ENCODE measurements at places on chromosomes 11 and 22.
A peak's percentile ranks its signal among the peaks of the same experiment; 100 is the strongest.

DNA sequence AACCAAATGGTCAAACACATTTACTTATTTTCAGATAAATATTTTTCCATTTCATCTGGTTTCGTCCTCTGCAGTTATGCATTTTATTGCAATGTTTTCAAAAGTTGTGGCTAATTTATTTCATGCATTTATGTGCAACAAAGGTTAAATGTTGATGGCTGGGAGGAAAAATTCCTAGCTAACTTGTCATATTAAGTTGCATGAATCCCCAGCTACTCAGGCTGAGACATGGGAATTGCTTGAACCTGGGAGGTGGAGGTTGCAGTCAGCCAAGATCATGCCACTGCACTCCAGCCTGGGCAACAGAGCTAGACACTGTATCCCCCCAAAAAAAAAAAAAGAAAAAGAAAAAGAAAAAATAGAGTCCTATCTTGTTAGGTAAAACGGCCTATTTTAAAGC lies 1862.4 kb upstream of the RAG2 start:
- DNase-seq, result peak; percentile 64

DNA sequence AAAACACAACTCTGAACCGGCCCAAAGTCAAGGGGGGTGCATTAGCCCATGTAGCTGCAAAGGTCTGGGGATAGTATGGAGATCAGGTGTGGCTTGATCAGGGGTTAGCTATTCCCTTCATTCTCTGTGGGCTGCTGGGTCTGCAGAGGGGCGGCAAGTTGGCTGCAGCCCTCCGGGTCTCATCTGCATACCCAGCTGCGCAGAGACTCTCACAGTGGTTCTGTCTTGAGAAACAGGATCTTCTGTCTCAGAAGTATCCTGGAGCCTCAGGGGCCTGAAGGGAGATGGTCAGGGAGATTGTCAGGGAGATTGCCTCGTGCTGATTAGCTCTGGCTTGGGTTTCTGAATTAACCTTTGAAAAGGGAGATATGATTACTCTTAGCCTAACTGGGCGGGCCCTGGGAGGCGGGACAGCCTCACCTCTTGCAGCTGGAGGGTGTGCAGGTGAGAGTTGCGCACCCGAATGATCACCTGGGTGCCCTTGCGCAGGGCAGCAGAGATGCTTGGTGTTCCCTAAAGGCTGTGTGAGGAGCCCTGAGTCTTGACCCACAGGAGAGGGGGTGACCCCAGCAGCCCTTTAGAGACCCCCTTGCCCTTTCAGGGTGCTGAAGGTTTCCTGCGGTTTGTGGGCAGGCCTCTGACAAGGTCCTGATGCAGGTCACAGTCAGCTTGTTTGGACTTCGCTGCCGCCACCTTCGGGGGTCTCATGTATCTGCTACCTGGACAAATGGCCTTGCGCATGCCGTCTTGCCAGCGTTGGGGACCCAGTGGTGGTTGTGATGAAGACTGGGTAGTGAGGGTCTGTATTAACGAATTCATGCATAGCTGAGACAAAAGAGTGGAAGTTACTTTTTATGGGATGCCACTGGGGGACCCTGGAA lies 7.3 kb downstream of the ARHGAP8 start:
- DNase-seq, result no peak

DNA sequence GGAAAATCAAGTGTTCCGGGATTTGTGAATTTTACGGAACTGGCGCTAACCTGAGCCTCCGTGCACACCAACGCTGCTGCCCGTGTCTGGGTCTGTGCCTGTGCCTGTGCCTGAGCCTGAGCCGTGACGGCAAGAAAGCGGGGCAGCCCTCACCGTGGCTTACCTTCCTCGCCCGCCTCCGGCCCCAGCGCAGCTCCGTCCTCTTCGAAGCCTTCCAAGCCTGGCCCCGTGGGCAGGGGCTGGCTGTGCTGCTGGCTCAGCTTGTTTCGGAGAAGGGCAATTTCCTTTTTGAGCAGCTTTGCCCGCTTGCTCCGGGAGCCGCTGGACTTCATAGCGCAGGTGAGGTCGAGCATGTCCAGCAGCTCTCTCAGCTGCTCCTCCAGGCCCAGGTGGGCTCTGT lies 33.8 kb downstream of the BRD1 start:
- DNase-seq, result no peak

- DNase-seq, result no peak
Observed at GRCh38 chr11:43555816-43556611, 124.5 kb upstream of the HSD17B12 start.

DNA sequence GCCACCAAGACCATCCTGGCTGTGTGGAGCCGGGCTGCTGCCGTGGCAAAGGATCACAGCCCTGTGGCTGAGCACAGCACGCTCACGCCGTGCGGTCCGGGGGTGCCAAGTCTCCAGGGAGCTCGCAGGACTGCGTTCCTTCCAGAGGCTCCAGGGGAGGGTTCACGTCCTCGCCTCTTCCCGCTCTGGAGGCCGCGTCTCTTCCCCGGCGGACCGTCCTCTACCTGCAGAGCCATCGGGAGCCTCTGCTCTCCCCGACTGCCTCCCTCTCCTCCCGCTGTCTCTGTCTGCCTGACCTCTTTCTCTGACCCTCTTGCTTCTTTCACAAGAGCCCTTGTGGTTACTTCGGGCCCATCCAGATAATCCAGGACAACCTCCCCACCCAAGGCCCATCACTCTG lies 11.4 kb upstream of the MUC5AC start:
- DNase-seq, result no peak

- DNase-seq, result no peak
Observed at GRCh38 chr11:75105462-75105925, 8.8 kb upstream of the OR2AT4 start.

DNA sequence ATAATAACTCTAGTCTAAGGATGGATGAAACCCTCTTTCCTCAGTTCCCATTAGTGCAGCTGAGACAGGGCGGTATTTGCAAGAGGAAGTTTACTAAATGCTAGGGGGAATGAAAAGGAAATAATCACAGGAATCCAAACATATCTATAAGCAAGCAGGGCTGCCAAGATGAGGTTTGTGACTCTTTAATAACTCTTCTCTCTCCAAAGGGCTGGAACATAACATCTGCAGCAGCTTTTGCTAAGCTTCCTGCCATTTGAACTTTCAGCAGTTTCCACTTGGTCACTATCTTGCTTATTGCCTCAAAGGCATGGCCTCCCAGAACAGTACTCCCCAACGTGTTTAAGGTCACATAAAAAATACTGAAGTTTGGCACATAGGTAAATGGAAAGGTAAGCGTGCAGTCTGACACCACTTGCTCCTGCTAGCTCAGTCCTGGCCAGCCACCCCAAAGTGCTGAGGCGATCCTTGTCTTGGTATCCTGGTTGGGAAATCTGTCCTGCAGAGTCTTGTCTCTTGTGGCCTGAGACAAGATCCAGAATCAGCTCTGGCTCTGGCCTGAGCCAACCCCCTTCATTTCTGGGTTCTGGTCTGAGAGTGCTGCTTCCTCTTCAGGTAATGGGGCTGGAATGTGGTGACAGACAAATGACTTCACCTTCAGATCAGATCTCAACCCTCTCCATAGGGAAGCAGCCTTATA lies 81.8 kb downstream of the KCNC1 start:
- DNase-seq, result peak; percentile 78

DNA sequence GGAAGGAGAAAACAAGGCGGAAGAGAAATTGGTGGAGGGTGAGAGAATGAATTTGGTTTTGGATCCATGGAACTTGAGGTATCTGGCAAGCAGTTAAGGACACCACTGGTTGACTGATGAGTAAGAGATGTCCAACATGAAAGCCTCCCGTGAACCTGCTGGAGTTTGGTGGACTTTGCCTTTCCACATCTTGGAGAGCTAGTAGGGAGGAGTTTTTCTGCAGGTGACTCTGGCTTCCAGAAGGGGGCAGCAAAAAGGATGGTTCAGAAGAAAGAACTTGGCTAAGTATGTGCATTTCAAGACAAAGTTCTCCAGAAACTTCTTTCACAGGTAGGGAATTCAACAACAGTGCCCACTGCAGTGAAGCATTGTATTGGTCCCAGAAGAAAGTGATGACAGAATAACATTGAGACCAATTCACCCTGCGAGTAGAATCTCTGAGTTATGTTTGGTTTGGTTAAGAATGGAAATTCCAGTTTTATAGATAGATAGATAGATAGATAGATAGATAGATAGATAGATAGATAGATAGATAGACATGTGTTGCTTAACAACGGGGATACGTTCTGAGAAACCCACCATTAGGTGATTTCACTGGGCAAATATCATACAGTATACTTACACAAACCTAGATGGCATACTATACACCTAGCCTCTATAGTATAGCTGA lies 28.5 kb downstream of the DCDC1 start:
- peak; percentile 52 for DNase-seq

GRCh38 chr11:76673176-76674142 lies 2.9 kb upstream of the LRRC32 start:
- no peak for DNase-seq

GRCh38 chr22:45533703-45534102 lies 31.0 kb downstream of the FBLN1 start:
- no peak for DNase-seq

DNA sequence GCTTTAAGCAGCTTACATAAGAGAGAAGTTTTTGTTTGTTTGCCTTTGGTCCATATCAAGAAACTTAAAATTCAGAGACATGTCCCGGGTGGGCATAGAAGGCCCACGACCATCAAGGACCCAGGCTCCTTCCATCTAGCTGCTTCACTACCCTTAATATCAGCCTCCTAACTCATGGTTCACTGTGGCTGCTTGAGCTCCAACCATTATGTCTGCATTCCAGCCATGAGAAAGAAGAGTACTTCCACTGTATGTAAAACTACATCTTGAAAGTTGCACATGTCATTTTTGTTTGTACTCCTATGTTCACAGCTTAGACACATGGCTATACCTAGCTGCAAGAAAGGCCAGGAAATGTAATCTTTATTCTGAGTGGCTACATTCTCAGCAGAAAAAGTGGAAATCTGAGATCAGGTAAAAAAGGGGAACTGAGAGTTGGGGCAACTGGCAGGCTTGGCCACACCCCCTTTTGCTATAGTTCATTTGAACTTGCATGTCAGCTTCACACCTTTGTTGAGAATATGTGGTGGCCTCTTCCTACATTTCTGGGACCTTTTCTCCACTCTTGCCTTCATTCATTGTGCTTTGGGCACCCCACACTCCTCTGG lies 81.3 kb upstream of the TP53I11 start:
- no peak for DNase-seq

DNA sequence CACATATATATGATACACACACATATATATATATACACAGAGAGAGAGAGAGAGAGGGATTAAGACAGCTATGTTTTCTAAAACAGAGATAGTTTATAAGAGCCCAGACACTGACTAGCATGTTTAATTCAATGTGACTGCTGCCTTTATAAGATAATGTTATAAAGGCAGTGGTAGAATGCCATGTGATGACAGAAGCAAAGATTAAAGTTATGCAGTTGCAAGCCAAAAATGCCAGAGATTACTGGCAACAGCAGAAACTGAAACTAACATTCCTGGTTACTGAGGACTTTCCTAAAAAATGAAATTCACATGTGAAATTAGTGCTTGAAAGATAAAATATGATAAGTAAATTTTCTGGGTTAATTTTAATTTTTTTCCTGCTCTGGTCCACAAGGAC lies 1888.9 kb downstream of the LRRC4C start:
- no peak for DNase-seq

DNA sequence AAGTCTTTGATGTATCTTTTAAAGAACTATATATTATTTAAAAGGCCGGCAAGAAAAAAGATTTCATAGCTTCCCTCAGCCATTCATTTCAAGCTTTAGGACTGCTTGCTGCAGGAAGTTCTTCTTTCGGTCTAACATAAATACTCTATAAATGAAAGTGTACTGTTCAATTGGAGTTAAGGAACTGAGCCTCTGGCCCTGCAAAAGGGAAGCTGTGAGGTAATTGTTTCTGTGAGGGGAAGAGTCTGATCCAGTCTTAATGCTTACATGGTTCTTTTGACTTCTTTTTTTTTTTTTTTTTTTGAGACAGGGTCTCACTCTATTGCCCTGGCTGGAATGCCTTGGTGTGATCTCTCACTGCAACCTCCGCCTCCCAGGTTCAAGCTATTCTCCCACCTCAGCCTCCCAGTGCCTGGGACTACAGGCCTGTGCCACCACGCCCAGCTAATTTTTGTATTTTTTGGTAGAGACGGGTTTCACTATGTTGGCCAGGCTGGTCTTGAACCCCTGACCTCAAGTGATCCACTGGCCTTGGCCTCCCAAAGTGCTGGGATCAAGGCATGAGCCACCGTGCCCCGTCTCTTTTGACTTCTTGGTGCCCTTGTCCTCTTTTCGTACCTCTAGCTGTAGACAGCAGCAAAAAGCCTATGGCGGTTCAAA lies 4.7 kb upstream of the TRIM29 start:
- DNase-seq, result no peak

GRCh38 chr22:39937906-39938305 lies 22.3 kb upstream of the TMA7B start:
- DNase-seq, result no peak

DNA sequence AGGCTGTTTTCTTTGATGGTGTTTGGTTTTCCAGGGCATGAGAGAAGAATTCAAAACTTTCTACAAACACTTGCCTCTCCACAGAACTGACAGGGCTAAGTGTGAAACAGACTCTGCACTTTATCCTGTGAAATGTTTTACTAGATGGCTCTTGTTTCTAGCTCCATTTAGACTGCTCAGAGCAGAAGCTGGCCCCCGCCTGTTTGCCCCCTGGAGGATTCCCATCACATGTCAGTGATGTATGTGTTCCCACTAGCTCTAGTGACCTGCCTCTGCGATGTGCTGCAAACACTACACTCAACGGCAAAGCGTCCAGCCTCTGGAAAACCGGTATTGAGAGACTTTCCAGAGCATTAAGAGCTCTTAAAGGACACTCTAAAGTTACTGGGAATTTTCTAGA lies 41.4 kb upstream of the PCF11 start:
- no peak for DNase-seq

DNA sequence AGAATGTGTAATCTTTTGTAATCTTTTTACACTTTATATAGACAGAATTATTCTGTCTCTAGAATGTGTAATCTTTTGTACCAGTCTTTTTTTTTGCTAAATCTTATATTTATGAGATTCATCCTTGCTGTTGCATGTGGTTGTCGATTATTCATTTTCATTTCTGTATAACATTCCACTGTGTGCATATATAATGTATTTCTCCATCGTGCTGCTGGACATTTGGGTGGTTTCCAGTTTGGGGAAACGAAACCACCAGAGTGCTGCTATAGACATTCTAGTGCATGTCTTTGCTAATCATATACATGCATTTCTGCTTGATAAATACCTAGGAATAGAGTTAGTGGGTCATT lies 146.5 kb downstream of the GRIK4 start:
- no peak for DNase-seq

DNA sequence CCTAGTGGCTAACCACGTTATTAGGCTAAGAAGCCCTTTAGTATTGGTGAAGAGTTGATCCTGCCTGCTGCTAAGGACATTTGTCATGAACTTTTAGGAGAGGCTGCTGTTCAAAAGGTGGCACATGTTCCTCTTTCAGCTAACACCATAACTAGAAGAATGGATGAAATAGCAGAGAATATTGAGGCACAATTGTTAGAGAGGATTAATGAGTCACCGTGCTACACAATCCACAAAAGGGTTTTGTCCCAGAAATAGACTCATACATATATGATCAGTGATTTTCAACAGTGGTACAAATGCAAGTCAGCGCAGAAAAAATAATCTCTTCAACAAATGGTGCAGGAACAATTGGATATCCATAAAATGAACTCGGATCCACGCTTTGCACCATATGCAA lies 7.0 kb upstream of the MSANTD2 start:
- no peak for DNase-seq

GRCh38 chr22:38645430-38645829 lies 10.8 kb downstream of the FAM227A start:
- DNase-seq, result peak; percentile 89
